ENCODE measurements at places on chromosomes 5 and 9.

- H3K4me1 ChIP-seq: peaks cover 47% of the 10 kb centered on the region
- H3K4me3 ChIP-seq: no peak overlapping the region
- H3K27ac ChIP-seq: peak overlapping the region; percentile 51
- DNase-seq: no peak
- H3K27me3 ChIP-seq: no peaks in the 10 kb centered on the region
- no peaks in the 10 kb centered on the region for H3K36me3 ChIP-seq
Measured at GRCh38 chr9:69180670-69181069, 6.6 kb downstream of the TJP2 start.

GRCh38 chr5:172729588-172729987 lies 41.4 kb downstream of the DUSP1 start:
- H3K4me1 ChIP-seq: peaks cover 22% of the 10 kb centered on the region
- no peak overlapping the region for H3K27ac ChIP-seq
- no peaks in the 10 kb centered on the region for H3K27me3 ChIP-seq

DNA sequence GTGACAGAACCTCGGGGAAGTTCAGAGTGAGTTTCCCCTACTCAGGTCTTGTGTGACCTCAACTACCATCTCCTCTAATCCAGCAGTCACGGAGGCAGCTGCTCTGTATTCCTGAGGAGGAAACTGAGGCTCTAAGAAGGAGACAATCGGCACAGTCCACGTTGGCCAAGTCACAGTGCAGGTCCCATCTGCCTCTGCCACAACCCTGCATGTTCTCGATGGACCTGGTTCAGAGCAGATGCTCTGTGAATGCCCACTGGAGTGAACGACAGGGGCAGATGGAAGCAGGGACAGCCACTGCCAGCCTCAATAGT lies 722 bp upstream of the ERGIC1 start:
- no peaks in the 10 kb centered on the region for H3K36me3 ChIP-seq
- DNase-seq: no peak
- peak overlapping the region; percentile 74 for H3K27ac ChIP-seq
- H3K4me3 ChIP-seq: peak overlapping the region; percentile 69
- H3K4me1 ChIP-seq: peaks cover 44% of the 10 kb centered on the region

- H3K4me3 ChIP-seq: peak overlapping the region; percentile 55
- peaks cover 11% of the 10 kb centered on the region for H3K4me1 ChIP-seq
- H3K27ac ChIP-seq: no peak overlapping the region
- H3K27me3 ChIP-seq: peaks cover 11% of the 10 kb centered on the region
- H3K36me3 ChIP-seq: no peaks in the 10 kb centered on the region
Measured at GRCh38 chr9:121598965-121599871, 52.2 kb upstream of the DAB2IP start.
